ENCODE measurements at places on chromosomes 5 and 9.

GRCh38 chr5:151677776-151678545 is 8.8 kb downstream of the SPARC start:
- DNase-seq, result no peak

DNA sequence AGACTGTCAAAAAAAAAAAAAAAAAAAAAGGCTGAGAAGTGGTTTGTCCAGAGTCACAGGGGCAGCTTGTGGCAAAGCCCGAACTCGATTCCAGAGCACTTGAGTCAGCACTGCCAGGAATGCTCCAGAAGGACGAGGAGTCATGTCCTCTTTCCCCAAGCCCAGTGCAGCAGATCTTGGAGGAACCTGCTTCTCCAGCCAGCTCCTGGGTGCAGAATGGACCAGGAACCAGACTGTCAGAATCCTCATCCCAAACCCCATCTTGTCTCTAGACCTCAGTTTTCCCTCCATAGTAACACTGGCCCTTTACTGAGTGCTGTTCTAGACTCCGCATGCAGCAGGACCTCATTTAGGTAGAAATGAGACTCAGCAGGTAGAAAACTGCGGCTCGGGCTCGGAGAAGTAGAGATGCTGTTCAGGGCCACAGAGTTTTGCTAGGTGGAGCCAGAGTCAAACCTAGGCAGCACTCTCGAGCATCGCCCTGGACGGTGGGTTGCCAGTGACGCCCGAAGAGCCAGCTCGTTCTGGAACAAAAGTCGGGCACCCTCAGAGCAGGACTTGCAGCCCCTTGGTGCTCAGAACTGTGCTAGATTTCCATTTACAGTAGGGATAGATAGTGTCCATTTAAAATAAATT is 15.4 kb downstream of the CD74 start:
- DNase-seq, result no peak

DNA sequence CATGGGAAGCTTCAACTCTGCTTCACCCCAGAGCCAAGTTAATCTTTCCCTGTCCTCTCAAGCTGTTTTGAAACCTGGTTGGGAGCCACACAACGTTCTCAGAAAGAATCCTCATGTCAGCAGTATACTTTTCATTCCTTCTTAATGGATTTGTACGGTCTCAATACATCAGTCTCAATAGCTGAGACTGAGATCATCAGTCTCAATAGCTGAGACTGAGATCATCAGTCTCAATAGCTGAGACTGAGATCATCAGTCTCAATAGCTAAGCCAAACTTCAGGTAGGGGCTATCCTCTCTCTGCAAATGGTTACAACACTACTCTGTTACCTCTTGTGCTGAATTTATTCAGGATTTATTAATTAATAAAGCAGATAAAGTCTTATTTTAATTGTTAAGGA is 1317.4 kb upstream of the CDH9 start:
- no peak for DNase-seq

- DNase-seq, result no peak
Observed at GRCh38 chr5:142640316-142641005, 45.4 kb downstream of the FGF1 start.

DNA sequence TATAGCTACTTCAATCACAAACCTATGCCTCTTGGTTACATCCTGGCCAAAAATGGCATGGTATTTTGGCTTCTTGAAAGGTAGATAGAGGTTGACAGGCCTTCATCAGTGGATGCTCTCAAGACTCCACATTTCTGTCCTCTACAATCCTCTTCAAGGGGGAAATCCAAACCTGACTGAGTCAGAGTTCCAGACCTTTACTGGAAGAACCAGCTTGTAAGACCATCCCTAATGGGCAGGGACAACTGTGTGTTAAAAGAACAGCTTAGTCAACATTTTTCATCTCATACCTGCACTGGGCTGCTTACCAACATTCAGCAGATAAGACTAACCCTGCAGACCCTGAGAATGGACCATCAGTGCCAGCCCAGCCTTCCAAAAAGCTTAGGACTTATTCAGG is 155.7 kb downstream of the CDK5RAP2 start:
- no peak for DNase-seq
